ENCODE measurements at places on chromosomes 1 and 21.

GRCh38 chr1:42926879-42927242, 31.8 kb downstream of the SLC2A1 start:
- DNase-seq: no peak

- no peak for DNase-seq
Measured at GRCh38 chr1:177487481-177487880, 316.7 kb downstream of the BRINP2 start.

- DNase-seq: no peak
Measured at GRCh38 chr21:38475519-38475918, 22.8 kb downstream of the ERG start.

DNA sequence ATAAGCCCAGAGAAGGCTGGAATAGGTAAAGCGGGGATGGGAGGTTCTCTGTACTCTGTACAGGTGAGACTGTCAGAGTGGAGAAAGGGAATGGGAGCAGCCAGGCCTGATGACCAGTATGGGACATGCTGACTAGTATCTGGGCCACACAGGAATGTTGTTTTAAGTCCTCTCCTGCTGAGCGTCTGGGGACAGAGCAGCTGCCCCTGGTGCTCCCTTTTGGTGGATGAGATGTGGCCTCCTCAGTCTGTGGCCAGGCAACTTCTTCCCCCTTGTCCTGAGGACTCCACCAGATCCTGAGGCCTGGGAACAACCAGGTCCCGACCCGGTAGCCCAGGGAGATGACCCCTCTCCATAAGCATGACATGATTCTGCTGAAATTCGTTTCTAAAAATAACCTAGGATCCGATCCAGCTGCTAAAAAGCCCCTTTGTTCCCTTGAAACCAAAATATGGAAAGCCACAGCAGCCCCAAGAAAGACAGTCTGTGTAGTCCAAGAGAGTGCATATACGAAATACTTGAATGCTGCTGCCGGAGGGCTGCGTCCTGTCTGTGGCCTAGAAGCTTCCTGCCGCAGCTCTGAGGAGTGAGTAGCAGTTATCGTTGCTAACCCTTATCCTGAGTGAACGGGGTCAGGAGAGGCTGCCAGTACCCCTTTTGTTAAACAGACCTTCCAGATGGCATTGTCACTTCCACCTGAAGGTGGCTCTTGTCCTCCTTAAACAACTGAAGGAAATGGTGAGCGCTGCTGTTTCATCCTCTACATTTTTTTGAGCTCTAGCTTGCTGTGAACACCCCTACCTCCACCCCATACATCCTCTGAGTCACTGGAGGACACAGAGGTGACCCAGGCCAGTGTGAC, 47.1 kb downstream of the ATP2B4 start:
- peak; percentile 48 for DNase-seq

GRCh38 chr21:23963454-23963853, 1643.8 kb downstream of the MRPL39 start:
- no peak for DNase-seq

DNA sequence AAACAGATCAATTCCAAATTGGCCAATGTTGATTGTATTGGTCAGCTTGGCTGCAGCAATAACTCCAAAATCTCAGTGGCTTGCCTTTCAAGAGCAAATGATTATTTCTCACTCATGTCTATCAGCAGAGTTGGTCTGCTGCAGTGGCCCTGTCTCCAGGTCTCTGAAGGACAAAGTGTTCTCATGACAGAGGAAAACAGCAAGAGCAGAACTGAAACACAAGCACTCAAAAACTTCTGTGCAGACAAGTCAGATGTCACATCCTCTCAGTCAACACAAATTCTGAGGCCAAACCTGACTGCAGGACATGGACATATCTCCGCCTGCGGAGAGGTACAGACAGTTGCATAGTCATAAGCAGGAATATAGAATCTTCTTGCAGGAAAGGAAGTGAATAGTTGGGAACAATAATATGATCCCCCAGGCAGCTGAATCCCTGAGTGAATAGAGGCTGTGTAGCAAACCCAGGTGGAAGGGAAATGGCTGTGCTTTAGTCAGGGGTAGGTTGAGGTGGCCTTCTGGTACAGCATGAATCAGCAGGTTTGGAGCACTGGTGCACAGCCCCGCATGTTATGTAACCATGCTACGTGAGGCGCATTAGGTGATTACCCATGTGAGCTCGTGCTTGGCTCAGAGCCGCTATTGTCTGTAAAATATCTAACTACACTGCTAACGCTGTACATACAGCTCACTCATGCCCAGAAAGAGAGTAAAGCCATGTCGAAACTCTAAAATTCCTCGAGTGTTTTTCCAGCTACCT, 17.1 kb upstream of the UBE2U start:
- no peak for DNase-seq

- DNase-seq: no peak
Measured at GRCh38 chr1:218536296-218536986, 191.3 kb downstream of the TGFB2 start.

DNA sequence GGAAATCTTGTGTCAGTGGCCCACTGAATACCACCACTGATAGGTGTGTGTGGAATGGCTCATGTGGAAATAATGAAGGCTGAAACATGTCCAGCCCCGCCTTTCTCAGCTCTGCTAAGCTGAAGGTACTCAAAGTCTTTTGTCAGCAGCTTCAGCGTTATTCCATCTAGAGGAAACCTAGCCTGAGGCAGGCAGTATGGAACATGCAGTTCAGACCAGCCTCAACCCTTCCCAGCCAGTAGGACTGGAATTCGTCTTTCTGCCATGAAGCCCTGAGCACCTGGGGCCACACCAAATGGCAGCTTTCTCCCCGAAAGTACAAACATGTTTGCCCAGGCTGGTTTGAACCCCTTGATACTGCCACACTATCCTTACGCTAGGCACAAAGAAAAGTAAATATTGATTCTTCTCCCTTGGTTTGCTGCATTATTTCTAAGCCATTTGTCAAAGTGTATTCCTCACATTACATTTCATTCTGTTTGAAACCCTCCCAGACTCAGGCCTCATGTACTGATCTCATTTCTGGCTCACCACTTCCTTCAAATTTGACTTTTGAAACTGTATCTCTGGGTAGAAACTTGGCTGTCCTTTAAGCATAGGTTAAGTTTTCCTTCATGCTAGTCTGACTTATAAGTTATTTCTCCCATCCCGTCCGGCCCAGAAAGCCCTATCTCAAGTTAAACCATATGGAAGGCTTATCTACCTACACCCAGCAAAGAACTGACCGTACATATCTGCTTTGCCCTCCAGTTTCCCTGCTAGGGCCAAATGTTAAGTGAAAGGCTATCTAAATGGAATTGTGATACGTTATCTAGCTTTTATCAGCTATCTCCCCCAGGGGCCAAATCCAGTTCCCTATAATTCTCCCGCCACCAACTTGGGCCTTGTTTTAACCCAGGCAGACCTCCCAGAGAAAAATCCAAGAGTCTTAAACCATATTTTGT, 45.7 kb upstream of the HOOK1 start:
- no peak for DNase-seq

- DNase-seq: no peak
Measured at GRCh38 chr1:153478047-153478691, 17.7 kb upstream of the S100A7 start.

DNA sequence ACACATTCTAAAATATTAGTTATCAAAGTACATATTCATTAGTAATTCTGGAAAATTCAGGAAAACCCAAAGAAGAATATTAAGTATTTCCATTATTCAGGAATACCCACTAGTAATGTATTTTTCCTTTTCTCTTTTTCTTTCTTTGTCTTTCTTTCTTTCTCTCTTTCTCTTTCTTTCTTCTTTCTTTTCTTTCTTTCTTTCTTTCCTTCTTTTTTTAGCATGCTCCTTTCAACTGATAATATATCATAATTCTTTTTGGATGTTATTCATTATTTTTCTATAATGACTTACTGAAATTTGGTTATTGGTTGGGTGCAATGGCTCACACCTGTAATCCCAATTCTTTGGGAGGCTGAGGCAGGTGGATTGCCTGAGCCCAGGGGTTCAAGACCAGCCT, 175.6 kb upstream of the RAB4A start:
- DNase-seq: no peak

DNA sequence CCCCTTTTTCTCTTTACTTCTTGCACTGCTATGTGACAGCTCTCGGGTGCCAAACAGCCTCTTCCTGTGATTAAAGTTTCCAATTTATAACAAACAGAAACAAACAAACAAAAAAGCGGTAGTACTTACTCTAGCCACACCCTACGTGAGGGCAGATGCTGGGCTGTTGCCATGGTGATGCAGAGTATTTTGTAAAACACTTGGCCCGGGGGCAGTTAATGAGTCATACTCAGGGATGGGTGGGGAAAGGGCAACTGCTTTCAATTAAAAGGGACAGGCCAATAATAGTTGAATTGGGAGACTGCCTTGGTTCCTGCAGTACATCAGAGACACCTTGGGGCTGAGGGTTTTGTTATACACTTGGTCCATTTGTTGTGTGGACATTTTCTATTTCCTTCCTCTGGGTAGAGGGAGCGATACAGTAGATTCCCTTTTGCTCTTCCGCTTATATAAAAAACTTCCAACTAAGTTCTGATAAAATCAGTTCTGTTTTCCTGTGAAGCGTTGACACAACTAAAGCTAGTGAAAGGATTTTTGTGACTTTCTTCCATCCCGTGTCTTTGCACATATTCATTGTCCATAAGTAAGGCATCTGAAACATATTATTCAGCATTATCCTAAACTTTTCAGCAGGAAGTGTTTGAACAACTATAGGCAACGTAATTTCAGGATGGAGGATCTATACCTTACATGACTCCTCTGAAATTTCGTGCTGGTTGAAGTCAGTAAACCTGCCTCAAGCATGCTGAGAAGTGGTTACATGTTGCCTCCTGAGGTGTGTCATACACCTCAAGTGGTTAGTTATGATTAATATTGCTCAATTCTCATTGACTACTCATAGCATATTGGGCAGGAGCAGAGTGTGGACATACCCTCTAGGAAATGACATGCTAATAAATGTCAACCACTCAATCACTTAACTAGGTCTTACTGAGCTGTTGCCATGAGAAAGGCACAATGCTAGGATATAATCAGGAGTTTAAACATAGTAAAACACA, 36.7 kb upstream of the THEM4 start:
- DNase-seq: peak; percentile 58

DNA sequence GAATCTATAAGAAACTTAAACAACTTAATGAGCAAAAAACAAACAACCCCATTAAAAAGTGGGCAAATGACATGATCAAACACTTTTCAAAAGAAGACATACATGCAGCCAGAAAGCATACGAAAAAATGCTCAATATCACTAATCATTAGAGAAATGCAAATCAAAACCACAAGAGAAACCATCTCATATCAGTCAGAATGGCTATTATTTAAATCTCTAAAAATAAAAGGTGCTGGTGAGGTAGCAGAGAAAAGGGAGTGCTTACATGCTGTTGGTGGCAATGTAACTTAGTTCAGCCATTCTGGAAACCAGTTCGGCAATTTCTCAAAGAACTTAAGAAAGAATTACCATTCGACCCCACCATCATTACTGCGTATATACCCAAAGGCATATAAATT, 147.7 kb downstream of the FAF1 start:
- DNase-seq: no peak

- DNase-seq: no peak
Measured at GRCh38 chr1:67515324-67516080, 85.3 kb upstream of the SERBP1 start.

- no peak for DNase-seq
Measured at GRCh38 chr21:46065215-46065913, 32.5 kb upstream of the COL6A2 start.

GRCh38 chr21:33393348-33393747, 9.9 kb upstream of the IFNGR2 start:
- no peak for DNase-seq

GRCh38 chr1:10529765-10530164, 55.0 kb downstream of the PEX14 start:
- no peak for DNase-seq

- DNase-seq: no peak
Measured at GRCh38 chr1:94883691-94884090, 43.2 kb downstream of the CNN3 start.

DNA sequence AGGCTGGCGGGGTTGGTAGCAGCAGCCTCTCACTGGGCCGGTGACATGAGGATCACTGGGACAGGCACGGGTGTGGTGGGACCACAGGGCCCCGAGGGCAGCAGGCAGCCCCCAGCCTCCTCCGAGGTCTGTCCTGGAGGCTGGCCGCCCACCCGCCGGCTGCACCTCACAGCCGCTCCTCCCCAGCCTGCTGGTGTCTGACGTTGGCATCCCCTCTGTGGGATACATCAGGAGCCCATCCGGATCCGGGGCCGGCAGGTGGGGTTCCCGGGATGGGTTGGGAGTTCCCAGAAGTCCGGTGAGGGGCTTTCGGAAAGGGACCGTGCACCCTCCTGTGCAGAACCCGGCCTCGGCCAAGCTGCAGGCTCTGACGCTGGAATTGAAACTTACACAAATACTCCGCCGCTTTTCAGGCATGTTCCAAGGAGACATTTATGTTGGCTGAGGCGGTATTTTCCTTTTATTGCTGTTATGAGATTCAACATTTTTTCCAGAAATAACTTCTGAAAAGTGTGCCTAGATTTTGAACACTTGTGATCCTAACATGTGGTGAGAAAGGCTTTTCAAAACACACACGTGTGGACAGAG, 142.1 kb upstream of the ARHGEF16 start:
- DNase-seq: no peak

GRCh38 chr1:151859891-151860293, 6.4 kb upstream of the THEM5 start:
- DNase-seq: no peak

DNA sequence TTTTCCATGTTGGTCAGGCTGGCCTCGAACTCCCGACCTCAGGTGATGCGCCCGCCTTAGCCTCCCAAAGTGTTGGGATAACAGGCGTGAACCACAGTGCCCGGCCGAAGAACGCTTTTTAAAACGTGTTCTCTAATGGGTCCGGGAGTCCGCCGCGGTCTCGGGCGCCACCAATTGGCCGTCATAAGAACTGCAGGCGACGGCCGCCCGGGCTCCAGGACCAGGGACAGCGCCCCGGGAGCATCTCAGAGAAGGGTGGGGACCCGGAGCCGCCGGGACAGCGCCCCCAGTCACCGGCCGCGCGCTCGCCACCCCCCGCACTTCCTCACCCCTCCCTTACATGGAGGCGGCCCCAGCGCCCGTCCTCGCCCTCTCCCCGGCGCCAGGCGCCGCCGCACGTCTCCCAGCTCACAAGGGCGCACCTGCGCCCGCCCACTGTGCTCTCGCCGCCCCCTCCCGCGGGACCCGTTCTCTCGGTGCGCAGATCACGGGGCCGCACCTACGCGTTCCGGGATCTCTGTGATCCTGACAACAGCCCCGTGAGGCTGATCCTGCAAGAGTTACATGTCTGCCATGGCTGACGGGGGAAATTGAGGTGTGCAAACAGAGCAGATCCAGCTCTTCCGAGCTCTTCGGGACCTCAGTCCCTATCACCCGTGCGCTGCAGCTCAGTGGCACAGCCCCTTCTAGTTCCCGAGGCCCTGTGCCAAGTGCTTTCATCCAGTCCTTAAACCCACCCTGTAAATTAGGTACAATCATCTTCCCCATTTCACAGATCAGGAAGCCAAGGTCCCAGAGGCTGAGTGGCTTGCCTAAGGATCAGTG, 9.8 kb downstream of the RAP1GAP start:
- peak; percentile 65 for DNase-seq

GRCh38 chr1:62384276-62385005, 52.4 kb upstream of the USP1 start:
- DNase-seq: no peak

All from stimulated activated CD4-positive, alpha-beta T cell treated with anti-CD3 and anti-CD28 coated beads, Interleukin-1b, Interleukin-23, amount 100 ng/mL, for 4 hours (primary cell).